ENCODE measurements at places on chromosomes 6 and 20. TPM values are rescaled to one million over a fixed set of nuclear protein-coding genes. Genes with fewer than 3 reads are reported as not detected.

GRCh38 chr6:45419571-45420082, 41.9 kb upstream of the SUPT3H start:
- DNase-seq, result no peak

FAM83C gene
- not detected for total RNA-seq

COL11A2 gene
- 0.60 TPM for total RNA-seq

DNA sequence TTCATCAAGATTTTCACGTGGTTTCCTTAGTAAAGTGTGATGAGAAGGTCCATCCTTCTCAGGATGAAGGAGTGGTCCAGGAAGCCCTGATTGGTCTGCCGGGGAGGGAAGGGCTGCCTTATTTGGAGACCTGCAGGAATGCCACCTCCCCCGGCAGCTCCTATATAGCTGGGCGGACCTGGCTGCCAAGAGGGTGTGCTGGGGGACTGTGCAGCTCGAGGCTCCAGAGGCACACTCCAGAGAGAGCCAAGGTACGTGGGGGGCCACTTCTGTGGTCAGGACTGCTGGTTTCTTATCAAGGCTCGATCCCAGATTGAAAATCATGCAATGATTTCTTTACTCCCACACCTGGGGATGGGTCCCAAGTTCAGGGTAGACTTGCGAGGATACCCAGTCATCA, at the start of gene PRND:
Gene PRND (plus strand): TSS at position 191 of the 400 bp plus-strand sequence. CDS start 2,643 bp downstream, outside the sequence.
- DNase-seq, result no peak

RIPOR2 gene
- 13.9 TPM for total RNA-seq

DNA sequence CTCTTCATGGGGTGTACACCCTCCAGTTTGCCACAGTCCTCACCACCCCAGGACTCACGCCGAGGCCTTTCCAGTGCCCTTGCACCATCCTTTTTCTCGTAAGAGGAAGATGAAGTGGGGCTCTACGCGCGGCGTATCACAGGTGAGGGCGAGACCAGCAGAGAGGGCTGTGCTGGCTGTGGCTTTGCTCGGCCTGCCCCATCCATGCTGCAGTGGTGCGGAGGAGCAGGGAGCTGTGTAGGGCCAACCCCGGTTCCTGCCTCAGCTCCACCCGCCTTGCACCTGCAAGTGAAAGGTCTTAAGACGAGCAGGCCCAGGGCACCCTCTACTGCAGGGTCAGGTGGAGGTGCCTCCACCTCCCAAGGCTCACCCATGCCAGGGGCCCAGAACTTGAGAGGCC, 24.1 kb downstream of the RBCK1 start:
- no peak for DNase-seq

FAM184A gene
- 3.0 TPM for total RNA-seq

GRCh38 chr6:36793913-36794712, 45.1 kb downstream of the CPNE5 start:
- no peak for DNase-seq

DNA sequence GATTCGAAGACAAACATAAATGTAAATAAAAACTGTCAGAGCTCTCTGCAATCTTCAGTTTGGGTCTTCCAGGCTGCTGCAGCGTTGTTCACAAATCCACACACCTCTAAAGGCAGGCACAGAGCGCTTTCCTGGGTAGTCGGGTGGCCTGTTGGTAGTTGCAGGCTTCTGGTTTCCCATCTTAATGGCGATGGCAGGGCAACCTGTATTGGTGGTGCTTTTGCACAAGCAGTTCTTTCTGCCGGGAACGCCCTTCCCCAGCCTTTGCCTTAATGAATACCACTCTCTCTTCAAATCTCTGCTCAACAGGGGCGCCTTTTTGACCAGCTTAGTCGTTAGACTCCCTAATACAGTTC, 723 bp upstream of the IFT52 start:
- no peak for DNase-seq

TMEM244 gene
- not detected for total RNA-seq

- no peak for DNase-seq
Measured at GRCh38 chr6:159727717-159728445, 575 bp downstream of the WTAP start.

IGF2R gene
- total RNA-seq, result 111 TPM

DNA sequence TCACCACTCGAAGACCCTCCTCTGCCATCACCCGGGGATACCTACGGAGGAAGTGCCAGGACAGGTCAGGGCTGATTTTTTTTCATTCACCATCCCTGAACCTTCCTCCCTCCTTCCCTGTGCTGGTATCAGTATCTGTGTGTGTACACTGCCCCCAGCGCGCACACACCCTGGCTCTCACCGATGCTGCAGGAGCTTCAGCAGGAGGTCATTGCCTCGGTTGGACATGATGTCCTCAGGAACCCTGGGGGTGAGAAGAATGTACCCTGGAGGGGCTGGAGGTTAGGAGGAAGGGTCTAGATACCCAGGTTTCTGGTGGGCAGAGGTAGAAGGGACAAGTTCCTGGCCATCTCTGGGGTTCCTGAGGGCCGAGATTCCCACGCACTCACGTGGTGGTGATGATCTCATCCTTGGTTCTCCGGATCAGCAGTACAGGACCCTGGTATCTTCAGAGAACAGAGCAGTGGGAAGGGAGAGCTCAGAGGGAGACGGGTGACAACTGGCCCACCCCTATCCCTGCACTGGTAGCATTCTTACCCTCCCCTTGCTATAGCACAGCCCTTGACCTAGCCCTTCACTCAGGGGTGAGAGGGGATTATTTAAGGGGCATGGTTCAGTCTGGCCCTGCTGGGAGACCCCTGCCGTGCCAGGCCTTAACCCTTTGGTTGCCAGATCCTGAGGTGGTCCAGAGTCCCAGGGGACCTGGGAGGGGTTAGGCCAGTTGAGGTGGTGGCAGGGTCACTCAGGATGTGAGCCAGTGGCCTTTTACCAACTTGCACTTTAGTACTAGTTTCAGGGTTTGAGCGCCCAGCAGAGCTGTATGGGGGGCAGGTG, 7.2 kb upstream of the LY6G5C start:
- DNase-seq, result no peak

GRCh38 chr6:100184473-100184872, 190.4 kb upstream of the MCHR2 start:
- no peak for DNase-seq

GRCh38 chr6:30915591-30915946, 1.5 kb downstream of the VARS2 start:
- DNase-seq, result no peak

GRCh38 chr6:148565930-148566663, 180.7 kb upstream of the UST start:
- DNase-seq, result no peak

FERMT1 gene
- total RNA-seq, result 1.6 TPM

SLC26A8 gene
- 0.12 TPM for total RNA-seq

DNA sequence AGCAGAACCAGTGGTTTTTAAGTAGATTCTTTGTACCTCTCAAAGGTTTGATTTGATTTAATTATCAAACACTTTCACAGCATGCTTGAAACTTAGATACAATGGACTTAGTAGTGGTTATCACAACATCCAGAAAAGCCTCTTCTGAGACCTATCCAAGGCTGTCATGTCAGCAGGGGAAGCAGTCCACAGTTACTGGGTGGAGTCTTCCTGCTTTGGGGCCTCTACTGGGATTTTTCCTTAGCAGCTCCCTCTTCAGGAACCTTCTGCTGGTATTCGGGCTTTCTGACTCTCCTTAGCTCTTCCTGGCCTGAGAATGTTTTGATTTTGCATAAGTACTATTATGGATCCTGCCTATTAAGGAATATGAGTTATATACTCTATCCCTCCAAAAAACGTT, 36.0 kb downstream of the ARFGEF2 start:
- no peak for DNase-seq

ETV7 gene
- total RNA-seq, result 1.0 TPM

DNA sequence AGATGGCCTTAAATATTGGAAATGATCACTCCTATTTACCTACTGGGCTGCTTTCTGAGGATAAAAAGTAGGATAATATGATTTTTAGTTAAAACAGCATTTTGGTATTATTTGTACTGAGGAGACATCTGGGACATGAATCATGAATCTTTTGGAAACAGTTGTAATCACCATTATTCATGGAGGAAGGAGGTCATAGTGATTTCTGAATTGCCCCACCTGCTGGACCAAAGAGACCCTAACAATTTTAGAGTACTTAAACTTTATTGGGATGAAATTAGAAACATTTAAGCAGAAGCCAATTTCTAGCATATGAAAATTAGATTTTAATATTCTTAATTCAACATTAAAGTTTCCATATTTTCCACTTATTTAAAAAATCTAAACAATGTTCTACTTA, 108.4 kb upstream of the SIM1 start:
- no peak for DNase-seq

- DNase-seq, result no peak
Measured at GRCh38 chr6:75893058-75893775, 144.2 kb downstream of the MYO6 start.

GRCh38 chr6:30743099-30744053, 889 bp upstream of the FLOT1 start:
- no peak for DNase-seq

GRCh38 chr6:72064399-72064975, 178.1 kb downstream of the RIMS1 start:
- no peak for DNase-seq

DNA sequence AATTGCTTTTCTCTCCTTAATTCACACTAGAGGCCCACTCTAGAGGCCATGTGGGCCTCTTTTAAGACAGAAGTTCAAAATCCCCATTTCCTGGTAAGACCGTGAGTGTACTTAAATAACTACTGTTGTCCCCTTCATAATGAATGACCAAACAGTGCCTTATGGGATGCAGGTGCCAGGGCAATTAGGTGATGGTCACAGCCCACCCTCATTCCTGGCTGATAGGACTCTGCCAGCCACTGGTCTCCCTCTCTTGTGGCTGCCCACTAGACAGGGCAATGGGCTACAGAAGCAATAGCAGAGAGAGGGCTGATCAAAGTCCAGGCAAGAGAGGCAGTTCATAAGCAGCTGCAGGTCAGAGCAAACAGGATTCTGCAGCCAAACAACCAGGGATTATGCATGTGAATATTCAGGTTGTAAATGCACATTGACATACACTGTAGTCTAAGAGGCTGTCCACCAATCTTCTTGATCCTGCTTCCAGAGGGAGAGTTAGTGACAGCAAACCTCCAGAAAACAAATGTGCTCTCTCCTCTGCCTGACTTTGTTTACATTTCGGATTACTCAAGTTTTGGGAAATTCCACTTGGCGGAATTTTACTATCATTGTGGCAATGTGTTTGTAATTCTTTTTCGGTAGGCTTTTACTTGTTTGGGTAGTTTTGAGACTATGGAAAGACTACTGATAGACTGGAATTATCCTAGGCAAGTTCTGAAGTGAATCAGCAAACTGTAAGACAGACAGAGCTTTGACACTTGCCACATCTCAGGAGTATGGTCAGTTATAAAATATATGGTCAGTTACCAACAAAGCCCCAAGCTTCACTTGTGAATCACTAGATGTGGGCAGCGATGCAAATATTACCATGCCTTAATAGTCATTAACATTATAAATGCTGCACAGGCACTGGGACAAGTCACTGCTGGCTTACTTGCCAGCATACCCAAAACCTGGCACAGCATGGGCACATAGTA, 12.8 kb downstream of the PTPRK start:
- DNase-seq, result no peak

ADGRB3 gene
- total RNA-seq, result 1.7 TPM

BTNL2 gene
- not detected for total RNA-seq

- no peak for DNase-seq
Measured at GRCh38 chr20:45299786-45300185, 6.9 kb upstream of the RBPJL start.

Measured in omental fat pad (tissue), 4 donors.